ENCODE measurements at places on chromosomes 2 and 18. TPM values are rescaled to one million over a fixed set of nuclear protein-coding genes. Genes with fewer than 3 reads are reported as not detected.

Gene TGFA
- 0.53 TPM for total RNA-seq

Gene SPAST
- 17.5 TPM for total RNA-seq

Gene G6PC2
- total RNA-seq = not detected

Gene PAX3
- total RNA-seq = not detected

Gene PROM2
- total RNA-seq = 0.66 TPM

Gene PPP1R1C
- not detected for total RNA-seq

Gene AQP12A
- total RNA-seq = not detected

Gene SAG
- not detected for total RNA-seq

Gene ACADL
- not detected for total RNA-seq

Gene AMER3
- not detected for total RNA-seq

Gene KLHL30
- not detected for total RNA-seq

Gene IRS1
- 4.6 TPM for total RNA-seq

Gene UNC80
- total RNA-seq = not detected

Gene GRB14
- total RNA-seq = 0.27 TPM

Gene KIF5C
- total RNA-seq = 5.5 TPM

Gene MZT2A
- 115 TPM for total RNA-seq

Gene TP53I3
- total RNA-seq = 0.45 TPM

Gene CXCR1
- total RNA-seq = not detected

Gene FAM136A
- 117 TPM for total RNA-seq

Gene SULT1C4
- not detected for total RNA-seq

Gene ANKRD30BL
- total RNA-seq = not detected

Gene DPP10
- total RNA-seq = not detected

Gene ACTR1B
- 67.1 TPM for total RNA-seq

Gene VPS54
- total RNA-seq = 10.2 TPM

Gene DOK6
- not detected for total RNA-seq

Gene ICOS
- 213 TPM for total RNA-seq

Gene SERPINB7
- total RNA-seq = not detected

Gene GLB1L
- 2.3 TPM for total RNA-seq

All from activated T-cell treated with anti-CD3 and anti-CD28 coated beads, Interleukin-2, amount 50 U/mL, for 4 hours (primary cell).